ENCODE measurements at places on chromosomes 11 and 22. TPM values are rescaled to one million over a fixed set of nuclear protein-coding genes. Genes with fewer than 3 reads are reported as not detected.

- peaks cover 33% of the 10 kb centered on the region for H3K36me3 ChIP-seq
- no peaks in the 10 kb centered on the region for H3K27me3 ChIP-seq
- H3K27ac ChIP-seq, result no peak overlapping the region
- DNase-seq, result no peak
Observed at GRCh38 chr22:29530716-29531115, 22.8 kb downstream of the THOC5 start.

DNA sequence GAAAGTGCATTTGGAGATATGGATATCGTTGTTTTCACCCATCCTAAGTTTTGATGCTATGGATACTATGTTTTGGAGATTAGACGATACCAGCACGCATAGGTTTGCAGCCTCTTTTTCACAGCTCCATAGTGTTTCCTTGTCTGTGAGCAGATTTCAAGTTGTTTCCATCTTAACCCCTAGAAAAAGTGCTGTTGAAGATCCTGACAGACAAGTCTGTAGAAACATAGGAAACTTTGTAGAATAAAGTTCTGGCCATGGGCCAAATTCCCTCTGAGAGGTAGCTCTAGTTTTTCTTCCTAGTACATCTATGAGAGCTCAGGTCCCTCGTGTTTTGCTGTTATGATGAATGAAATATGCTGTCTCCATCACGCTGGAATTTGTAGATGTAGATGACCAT is 32.4 kb downstream of the ST3GAL4 start:
- no peak for DNase-seq
- no peaks in the 10 kb centered on the region for H3K27me3 ChIP-seq
- no peak overlapping the region for H3K4me3 ChIP-seq
- H3K36me3 ChIP-seq, result no peaks in the 10 kb centered on the region
- peaks cover 2% of the 10 kb centered on the region for H3K4me1 ChIP-seq

DNA sequence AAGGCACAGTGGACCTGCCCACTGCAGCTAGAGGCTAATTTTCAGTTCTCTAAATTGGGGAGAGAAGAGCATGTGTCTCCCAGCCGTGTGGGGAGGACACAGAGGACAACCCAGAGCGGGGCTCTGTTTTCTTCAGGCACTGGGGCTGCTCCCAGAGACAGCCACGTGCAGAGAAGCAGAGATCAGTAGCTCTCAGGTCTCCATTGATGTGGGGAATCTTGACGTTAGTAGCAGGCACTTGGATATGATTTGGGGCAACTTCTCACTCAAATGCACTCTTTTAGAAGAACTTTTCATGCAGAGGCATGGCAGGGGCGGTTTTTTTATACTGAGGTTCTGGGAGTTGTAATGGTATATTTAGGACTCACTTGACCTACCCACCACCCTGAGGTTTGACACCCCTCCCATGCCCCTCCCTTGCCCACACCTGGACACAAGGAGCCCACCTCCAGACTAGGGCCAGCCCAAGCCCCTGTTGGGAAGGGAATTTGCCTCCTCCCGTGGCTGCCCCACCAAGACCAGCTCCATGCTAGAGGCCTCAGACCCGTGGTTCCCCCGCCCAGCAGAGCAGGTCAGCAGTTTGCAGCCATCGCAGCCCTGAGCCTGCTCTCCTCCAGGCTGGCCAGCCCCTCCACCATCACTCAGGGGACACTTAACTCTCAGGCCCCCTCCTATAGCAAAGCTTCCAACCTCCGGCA is 94.2 kb upstream of the RTL6 start:
- peaks cover 5% of the 10 kb centered on the region for H3K4me1 ChIP-seq
- no peak for DNase-seq
- H3K27ac ChIP-seq, result no peak overlapping the region
- peaks cover 28% of the 10 kb centered on the region for H3K27me3 ChIP-seq
- H3K36me3 ChIP-seq, result no peaks in the 10 kb centered on the region

GRCh38 chr22:41842996-41843970 is 10.4 kb downstream of the SREBF2 start:
- no peaks in the 10 kb centered on the region for H3K27me3 ChIP-seq
- peak overlapping the region; percentile 22 for H3K4me3 ChIP-seq
- peaks cover 85% of the 10 kb centered on the region for H3K4me1 ChIP-seq
- DNase-seq, result peak; percentile 61

The MYOD1 gene
- not detected for total RNA-seq

DNA sequence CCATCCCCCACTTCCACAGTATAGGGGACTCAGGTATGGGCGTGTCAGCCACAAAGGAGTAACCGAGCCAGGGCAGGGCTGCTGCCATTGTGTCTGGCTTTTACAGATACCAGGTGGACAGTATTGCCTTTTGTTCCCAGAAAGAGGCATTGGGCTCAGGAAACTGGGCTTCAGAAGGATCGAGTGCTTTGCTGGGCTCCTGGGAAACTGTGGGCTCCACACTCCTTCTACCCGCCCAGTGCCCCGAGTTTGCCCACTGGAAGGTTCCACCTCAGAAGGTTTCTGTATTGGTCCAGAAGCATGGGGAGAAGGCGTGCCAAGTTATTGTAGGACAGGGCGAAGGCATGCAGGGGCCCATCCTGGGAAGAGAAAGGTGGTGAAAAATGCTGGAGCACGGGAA is 894.4 kb downstream of the TBC1D22A start:
- DNase-seq, result no peak
- H3K36me3 ChIP-seq, result no peaks in the 10 kb centered on the region
- no peaks in the 10 kb centered on the region for H3K4me1 ChIP-seq
- H3K4me3 ChIP-seq, result no peak overlapping the region
- H3K27ac ChIP-seq, result no peak overlapping the region
- no peaks in the 10 kb centered on the region for H3K27me3 ChIP-seq

GRCh38 chr11:58466293-58466692 is 24.3 kb upstream of the OR5B12 start:
- H3K4me3 ChIP-seq, result no peak overlapping the region
- H3K36me3 ChIP-seq, result no peaks in the 10 kb centered on the region
- no peak for DNase-seq
- H3K4me1 ChIP-seq, result no peaks in the 10 kb centered on the region

Data from activated naive CD4-positive, alpha-beta T cell treated with anti-CD3 and anti-CD28 coated beads for 36 hours (primary cell).